ENCODE measurements at places on chromosomes 2 and 18.

GRCh38 chr2:169509955-169510354 is 453 bp downstream of the KLHL41 start:
- no peak for DNase-seq

DNA sequence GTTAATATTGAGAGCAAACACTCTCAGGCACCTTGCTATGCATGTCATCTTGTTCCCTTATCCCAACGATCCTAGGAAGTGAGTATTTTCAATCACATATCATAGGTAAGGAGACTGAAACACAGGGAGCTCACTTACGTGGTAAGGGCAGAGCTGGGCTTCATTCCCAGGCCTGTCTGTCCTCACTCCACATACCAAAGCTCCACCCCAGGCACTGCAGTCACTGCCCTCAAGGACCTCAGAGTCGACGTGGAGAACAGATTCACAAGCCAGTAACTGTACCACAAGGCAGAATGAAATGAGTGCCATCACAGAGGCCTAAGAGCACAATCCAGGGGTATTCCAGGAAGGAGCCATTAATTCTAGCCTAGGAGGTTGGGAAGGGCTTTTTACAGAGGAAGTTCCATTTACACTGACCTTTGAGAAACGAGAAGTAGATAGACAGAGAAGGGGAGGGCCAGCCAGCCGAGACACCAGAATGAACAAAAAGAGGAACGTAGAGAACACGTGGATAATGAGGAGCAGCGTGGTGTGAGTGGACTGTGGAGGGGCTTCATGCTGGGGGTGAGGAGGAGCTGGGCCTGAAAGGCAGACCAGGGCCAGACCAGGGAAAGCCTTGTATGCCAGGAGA is 48.6 kb downstream of the KIAA2012 start:
- no peak for DNase-seq

GRCh38 chr2:234147335-234147861 is 96.9 kb downstream of the SPP2 start:
- DNase-seq, result no peak

DNA sequence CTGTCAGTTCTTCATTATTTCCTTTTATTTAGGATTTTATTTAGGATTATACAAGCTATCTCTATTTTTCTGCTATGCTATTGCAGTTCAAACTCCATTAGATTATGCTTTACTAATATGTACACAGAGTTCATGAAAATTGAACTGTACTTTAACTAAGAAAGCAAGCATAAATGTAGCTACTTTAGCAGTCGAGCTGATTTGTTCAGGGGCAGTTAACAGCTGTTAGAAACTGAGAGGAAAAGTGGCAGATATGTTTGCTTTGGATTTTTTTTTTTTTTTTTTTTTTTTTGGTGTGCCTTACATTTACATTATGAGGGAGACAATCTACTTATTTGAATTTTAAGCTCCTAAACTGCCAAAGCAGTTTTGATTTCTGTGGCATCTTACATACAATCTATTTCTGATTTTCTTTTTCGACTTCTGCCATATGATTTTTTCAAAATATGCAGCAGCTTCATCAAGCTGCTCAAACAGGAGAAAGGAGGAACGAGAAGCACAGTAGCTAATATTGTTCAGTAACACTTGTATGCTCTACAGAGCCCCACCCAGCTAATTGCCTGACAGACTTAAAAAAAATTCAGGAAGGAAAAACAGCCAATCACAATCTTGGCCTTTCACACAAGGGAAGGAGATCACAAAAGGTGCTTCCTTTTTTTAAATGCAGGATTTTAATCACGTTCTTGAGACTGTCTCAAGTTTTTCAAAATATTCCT is 233.4 kb upstream of the SIX3 start:
- no peak for DNase-seq

GRCh38 chr2:204681412-204681811 is 136.1 kb downstream of the PARD3B start:
- no peak for DNase-seq

DNA sequence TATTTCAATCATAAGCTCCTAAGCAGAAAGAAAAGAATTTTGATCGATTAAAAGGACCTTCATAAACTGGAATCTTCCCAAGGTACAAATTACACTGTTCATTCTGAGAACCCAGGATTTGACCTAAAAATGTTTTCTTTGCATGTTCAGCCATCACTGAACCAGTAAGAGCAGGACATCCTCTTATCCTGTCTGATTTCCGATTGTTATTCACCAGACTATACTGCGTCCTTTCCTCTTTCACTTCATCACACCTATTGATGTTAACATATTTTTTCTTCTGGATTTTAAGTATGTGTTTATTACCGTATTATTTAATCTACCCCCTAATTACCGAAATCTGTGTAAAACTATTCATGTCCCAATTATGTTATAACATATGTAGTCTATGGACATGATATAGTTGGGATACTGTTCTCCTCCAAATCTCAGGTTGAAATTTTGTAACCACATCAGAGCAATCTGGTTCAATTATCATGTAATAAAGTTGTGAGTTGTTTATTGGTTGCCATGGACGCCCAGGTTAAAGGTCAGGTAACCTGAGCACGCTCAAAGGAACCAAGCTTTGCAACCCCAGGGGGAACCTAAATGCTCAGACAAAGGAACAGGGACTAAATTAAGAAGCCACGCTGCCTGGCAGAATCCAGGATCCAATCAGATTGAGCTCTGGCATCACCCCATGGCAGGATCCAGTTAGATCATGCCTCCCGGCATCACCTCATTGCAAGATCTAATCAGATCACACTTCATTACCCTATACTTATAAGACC is 11.6 kb upstream of the TBC1D8 start:
- DNase-seq, result no peak

GRCh38 chr2:217755027-217755745 is 247.6 kb downstream of the TNS1 start:
- DNase-seq, result no peak

DNA sequence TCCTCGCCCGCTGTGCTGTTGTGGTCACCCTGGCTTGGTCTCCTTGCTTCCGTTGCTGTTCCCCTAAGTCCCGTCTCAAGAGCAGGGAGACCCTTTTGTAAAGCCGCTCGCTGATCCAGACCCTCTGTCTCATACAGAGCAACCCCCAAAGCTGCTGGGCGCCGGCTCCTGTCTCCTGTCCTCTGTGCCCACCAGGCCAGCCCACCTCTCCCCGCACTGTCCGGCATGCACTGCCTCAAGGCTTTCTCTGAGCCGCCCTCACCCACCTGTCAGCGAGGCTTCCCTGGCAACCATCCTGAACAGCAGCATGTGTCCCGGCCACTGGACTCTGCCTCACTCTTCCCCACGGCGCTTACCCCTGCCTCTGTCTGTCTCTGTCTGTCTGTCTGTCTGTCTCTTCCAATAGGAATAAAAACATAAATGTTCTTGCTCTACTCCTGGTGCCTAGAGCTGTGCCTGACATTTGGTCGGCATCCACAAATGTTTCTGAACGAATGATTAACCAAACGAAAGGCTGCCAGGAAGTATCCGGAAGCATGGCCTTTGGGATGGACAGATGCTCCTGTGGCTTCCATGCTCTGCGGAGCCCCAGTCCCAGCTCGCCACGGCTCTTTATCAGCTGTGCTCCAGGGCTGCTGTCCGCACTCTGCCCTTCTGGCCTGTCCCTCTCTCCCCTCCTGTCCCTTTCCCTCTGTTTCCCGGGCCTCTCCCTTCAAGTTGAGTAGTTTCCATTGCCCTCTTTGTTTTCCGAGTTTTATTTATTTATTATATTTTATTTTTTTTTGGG is 7.8 kb downstream of the COLEC11 start:
- no peak for DNase-seq

DNA sequence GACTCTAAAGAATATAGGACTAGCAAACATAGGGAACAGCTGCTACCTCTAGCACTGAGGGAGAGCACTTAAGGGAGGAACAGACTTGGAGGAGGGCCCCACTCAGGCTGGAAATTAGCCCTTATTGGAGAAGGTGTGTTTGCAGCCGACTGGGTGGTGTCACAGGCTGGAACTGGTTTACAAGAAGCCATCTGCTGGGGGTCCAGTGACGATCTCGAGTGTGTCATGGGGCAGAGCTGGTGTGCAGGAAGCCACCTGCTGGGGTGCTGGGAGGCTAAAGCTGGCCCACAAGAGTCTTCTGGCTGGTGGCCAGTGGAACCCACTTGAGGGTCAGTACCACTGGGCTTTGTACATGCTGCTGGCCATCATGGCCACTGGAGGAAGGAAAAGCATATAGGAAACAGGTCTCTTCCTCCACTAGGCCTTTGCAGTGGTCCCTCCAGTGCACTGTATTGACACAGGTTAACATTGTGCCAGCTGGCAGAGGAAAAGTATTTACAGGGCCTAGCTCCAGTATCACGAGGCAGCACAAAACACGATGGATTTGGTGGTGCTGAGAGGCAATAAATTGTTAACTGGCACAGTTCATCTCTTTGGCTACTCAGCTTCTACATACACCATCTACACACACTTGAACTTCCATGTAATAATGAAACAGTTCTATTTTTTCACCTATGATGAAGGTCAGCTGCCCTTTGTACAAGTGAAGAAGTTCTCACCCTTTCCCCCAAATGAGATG is 43.6 kb downstream of the MAP3K20 start:
- DNase-seq, result no peak

GRCh38 chr2:46336283-46336959 is 39.2 kb downstream of the EPAS1 start:
- no peak for DNase-seq

DNA sequence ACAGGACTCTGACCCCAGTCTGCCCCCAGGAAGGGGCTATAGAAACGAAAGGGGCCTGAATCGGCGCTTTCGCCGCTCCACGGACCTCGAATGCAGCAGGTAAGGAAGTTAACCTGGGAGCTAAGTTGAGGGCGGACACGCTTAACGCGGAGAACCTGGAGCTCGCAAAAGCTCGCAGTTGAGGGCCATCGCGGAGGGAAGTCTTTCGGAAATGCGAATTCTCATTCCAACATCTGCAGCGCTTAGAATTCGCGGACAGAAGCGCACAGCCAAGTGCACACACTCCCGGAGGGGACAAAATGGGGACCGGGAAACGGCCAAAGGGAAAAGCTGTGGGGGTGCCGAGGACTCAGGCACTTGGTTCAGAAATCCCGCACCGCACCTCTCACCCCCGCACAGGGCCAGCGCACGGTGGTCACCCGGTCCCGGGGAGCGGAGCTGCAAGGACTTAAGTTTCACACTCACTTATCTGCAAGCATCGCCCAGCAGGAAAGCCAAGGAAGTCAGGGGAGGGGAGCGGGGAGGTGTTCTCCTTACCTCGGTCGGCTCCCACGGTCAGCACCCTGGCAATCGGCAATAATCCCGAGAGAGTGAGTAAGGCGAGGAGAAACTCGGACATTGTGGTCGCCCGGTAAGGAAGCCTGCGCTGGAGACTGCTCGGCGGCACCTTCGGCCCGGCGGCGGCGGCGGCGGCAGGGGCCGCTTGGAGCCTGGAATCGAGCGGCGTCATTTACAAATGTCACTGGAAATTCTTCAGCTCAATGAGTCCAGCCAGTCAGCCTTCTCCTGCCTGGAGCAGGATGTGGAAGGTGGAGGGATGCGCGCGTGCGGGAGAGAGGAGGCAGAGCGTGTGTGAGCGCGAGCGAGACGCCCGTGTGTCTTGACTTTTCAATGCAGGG is 456 bp downstream of the LRP1B start:
- DNase-seq, result no peak

DNA sequence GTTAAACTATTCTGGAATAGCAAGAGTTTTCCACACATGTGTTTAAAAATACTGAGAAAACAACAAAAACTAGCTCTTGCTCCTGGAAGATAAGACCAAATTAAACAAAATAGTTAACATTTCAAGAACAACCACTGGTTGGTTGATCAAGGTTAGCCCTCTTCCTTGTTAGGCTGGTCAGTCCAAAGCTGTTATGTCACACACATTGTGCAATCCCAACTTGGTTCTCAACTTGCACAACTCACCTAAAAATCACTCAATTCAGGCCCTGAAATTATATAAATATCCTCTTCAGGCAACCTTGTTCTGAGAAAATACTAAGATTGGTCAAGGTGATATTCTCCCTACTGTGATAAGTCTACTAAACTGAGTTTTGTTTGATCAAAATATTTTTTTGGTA is 169.7 kb upstream of the LRP1B start:
- DNase-seq, result no peak

DNA sequence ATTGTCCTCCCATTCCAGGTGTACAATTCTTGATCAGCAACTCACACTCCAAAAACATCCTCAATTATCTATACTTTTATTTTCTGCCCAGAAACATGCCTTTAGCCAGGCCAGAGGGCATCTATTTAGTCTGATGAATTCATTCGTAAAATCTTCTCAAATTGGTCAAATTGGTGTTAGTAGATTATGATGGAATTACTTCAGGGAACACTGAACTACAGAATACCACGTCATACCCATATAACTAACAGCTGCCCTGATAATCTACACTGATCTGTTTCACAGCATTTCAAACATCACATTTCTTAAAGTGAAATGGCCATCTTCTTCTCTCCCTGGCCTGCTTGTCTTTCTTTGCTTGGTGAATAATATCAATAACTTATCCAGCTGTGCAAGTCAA is 841.4 kb downstream of the CPS1 start:
- DNase-seq, result no peak

DNA sequence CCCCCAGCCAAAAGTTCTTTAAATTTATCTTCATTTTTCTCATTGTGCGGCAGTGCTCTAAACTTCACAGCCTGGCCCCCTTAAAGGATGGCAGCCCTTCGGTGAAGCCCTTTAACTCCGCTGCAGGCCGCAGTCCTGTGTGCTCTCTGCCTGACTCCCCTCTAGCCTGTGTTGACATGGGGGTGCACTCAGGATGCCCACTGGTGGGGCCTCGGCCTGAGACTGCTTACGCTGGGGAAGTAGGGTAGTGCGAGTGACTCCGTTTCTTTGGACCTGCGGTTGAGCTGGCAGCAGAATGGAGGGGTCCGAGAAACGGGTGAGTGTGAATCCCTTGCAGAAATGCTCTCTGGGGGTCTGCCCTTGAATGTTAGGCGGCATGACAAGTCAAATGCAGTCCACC is 5.6 kb downstream of the RAB12 start:
- DNase-seq, result no peak

DNA sequence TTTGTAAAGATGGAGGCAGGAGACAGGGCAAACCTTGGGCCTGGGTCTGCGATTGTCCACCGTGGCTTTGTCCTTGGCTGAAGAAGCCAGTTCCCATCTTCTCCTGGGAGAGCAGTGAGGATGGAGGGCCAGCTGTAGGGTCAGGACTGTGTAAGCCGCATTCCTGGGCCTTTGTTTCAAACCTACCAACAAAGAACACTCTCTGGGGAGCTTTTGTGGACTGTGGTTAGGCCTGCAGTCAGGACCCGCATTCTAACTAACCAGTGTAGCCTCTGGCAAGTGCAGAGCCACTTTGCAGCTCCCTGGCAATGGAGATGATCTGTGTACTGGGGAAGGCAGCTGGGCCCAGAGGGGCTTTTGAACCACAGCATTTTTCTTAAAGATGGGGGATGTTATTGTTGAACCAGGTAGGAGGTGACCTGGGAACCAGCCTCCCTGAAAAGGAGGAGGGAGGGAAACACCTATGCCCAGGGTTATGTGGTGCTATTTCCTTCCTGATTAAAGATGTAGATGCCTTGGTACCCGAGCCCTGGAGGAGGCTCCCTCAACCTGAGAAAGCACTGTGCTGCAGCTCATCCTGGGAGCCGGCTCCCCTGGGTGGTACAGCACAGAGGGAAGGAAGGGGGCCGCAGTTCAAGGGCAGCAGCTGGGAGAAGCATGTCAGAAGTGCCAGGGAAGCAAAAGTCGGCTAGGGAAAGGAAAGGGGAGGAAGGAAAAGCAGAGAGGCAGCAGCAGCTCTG is 12.7 kb upstream of the SMAD4 start:
- DNase-seq, result no peak

- no peak for DNase-seq
These were observed 123.3 kb downstream of the LTBP1 start for GRCh38 chr2:33069894-33070651.
